ENCODE measurements at places on chromosomes 3 and 15.

DNA sequence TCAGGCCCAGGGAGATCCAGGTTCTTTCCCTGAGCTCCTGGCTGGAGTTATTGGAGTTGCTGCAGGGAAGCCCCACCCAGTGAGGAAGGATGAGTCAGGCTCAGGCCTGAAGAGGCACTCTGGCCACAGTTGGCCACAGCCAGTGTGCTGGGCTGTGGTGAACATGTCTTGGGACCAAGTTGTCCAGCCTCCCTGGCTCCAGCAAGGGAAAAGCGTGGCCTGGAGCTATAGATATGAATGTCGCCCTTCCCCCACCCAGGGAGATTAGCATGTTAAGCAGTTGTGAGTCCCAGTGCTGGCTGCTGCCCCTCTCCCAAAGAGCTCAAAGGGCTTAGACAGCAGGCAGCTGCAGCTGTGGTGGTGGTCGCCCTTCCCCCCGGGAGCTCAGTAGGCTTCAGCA is 963.2 kb downstream of the ROBO2 start:
- no peak for DNase-seq

GRCh38 chr3:43874290-43874689 is 183.6 kb downstream of the ABHD5 start:
- DNase-seq: no peak

DNA sequence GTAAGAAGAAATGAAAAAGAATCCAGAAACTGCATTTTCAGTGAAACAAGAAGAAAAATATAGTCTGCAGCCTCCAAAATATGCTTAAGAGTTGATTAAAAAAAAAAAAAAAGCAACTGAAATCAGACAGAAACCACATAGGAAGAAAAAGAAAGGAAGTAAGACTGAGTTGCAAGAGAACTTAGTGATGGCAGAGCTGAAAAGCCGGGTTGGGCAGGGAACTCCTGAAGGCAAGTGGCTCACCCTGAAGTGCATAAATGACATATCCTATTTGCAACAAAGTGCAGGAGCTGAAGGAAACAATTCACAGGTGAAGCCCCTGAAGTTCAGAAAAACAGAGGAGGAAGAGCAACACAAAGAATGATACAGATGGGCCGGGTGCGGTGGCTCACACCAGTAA is 108.8 kb upstream of the SLC25A36 start:
- DNase-seq: no peak

- DNase-seq: no peak
Measured at GRCh38 chr15:81516461-81516860, 142.4 kb upstream of the TMC3 start.

GRCh38 chr15:89829616-89830440 is 15.2 kb upstream of the ANPEP start:
- no peak for DNase-seq

GRCh38 chr3:180280555-180280954 is 243.8 kb upstream of the PEX5L start:
- no peak for DNase-seq

GRCh38 chr3:6965881-6966280 is 105.0 kb downstream of the GRM7 start:
- DNase-seq: no peak

DNA sequence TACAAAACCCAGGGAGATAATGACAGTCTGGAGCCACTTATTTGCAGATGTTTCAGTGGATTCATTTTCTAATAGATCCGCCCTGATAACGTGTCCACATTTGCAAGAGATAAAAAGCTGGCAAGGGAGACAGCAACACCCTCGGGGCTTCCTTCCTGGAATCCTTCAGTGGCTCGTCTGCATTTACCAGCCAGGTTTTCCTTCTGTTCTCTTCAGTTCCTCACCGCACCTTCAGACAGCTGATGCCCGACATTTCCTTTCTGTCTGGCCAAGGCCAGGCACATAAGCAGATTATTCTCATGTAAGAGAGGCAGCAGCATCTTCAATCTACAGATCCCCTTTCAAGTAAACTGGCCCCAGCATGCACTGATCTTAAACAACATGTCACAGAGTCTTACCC is 56.2 kb upstream of the SPATA12 start:
- DNase-seq: no peak

DNA sequence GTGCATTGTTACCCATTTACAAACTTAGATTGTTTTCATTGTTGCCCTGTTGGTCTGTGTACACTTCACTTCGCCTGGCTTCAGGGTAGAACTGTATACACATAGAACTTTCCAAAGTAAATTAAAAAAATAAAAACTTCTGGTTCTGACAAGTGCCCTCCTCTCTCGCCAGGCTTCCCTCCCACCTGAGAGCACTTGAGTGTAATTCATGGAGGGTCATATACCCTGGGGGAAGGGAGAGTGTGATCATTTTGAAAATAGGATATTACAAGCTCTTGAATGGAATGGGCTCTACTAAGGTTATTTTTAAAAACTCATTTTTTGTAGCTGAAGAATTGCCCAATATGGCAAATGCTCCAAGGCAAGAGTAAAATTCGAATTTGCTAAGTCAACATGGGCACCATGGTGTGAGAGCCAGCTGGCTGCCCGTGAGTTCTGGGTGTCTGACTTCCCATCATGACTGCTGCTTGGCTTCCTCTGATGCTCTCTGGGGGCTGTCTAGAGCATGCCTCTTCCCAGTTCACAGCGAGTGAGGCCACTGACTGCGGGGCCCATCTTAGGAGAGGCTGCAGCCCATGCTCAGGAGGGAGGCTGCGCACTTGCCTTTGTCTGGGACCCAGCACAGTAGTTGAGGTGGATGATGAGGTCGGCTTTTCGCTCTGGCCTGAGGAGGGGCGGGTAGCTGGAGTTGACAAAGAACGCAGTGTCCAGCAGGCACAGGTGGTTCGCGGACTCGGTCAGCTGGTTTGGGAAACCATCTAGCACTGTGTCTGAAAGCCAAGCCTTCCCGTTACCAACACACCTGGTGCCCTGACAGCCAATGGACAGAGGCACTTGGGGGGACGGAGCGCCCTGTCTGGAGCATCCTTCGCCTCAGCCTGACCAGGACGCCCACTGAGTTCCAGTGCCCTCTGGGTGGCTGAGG is 13.1 kb upstream of the EHD4 start:
- no peak for DNase-seq

DNA sequence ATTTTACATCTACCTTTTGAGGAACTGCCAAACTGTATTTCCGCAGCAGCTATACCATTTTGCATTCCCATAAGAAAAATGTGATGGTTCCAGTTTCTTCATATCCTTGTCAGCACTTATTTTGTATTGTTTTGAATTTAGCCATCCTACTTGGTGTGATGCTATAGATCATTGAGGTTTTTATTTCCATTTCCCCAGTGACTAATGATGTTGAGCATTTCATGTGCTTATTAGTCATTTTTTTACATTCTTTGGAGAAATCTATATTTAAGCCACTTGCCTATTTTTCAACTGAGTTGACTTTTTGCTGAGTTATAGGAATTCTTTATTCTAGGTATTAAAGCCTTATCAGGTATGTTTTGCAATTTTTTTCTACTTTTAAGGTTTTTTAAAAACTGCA is 347.6 kb upstream of the RARB start:
- DNase-seq: no peak

GRCh38 chr15:89714775-89715174 is 24.2 kb downstream of the WDR93 start:
- no peak for DNase-seq

DNA sequence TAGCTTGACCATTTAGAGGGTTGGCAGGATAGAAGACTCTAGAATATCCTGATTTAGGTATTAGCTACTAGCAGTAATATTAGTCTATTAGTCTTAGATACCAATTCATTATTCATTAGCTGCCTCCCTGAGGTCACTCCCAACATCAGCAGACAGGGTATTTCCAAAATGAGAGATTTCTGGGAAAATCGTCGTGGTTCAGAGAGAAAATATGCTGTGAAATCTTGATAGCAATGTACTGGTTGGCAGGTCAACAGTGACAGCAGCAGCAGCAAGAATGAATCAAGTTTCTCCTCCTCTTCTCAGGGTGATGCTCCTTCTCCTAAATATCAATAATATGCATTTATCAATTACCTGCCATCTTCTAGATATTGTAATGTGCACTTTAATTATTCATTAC is 41.3 kb upstream of the ROBO1 start:
- no peak for DNase-seq

DNA sequence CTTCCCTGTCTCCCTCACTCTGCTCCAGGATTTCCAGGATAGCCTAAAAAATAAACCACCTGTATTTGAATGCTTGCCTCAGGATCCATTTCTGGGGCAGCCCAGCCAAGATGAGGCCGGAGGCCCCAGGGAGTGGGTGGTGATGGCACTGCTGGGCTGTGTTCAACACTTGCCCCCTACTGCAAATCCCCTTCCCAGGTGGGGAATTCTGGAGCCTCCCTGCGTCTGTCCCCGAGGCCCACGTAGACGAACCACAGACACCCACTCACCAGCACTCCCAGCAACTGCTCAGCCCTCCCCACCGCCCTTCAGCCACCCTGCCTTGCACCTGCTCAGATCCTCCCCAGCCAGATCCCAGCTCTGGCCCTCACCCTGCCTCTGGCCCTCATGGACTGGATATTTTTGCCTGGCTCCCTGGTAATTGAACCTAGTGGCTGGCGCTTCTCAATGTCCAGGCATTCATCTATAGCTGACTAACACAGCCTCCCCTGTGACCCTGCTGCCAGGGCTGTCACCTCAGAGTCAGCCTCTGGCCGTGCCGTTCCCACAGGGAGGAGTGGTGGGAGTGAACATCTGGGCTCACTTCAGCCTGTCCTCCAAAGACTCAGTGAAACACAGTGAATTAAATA is 17.1 kb upstream of the EPB42 start:
- DNase-seq: no peak

- DNase-seq: no peak
Measured at GRCh38 chr3:61378311-61378710, 127.1 kb upstream of the FHIT start.

DNA sequence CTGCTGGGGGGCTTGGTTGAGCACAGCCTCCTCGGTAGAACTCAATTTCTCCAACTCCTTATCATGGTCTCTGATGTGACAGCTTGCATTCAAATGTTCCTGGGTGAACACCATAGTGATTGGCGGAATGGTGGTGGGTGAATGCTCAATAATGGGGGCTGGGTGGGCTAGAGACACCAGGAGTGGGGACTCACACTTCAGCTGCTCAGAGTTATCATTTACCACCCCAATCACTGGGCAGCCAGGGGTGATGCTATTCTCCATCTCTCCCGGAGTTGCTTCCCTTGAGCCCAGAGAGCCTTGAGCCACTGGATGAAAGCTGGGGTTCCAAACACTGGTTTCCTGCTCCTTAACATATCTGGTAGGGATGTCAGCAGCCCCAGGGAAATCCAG is 88.7 kb downstream of the DHX30 start:
- DNase-seq: no peak

DNA sequence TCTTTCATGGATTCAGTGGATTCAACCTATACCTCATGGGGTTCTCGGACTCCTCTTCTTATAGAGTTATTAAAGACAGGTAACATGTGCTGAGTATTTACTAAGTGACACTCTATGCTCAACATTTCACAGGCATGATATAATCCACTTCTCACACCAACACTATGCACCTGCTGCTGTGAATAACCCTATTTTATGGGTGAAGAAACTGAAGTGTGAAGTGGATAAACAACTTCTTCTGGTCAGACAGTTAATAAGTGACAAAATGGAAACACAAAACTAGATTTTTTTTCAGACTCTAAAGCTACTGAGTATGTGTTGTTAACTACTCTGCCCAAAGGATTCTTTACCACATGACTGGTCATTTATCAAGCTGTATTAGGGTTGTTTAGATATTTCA is 403.5 kb downstream of the DIPK2A start:
- no peak for DNase-seq

- DNase-seq: no peak
Measured at GRCh38 chr15:55110446-55110845, 86.3 kb downstream of the RSL24D1 start.

DNA sequence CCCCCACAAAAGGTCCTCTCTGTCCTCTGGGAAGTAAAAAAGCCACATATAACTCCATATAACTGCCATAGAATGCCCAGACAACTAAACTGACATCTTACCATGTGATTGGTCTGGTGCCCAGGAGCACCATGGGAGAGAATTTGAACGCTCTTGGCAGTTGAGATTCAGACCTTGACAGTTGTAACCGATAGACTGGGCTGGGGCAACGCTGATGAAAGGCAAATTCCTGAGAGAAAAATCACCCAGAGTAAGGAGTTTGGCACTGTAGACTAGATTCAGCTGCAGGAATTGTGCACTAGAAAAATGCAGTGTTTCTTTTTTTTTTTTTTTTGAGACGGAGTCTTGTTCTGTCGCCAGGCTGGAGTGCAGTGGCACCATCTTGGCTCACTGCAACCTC is 240.5 kb downstream of the SOX2 start:
- no peak for DNase-seq

- no peak for DNase-seq
Measured at GRCh38 chr15:79025201-79025600, 65.4 kb downstream of the RASGRF1 start.

GRCh38 chr3:69082361-69082760 is 2.2 kb upstream of the UBA3 start:
- no peak for DNase-seq

DNA sequence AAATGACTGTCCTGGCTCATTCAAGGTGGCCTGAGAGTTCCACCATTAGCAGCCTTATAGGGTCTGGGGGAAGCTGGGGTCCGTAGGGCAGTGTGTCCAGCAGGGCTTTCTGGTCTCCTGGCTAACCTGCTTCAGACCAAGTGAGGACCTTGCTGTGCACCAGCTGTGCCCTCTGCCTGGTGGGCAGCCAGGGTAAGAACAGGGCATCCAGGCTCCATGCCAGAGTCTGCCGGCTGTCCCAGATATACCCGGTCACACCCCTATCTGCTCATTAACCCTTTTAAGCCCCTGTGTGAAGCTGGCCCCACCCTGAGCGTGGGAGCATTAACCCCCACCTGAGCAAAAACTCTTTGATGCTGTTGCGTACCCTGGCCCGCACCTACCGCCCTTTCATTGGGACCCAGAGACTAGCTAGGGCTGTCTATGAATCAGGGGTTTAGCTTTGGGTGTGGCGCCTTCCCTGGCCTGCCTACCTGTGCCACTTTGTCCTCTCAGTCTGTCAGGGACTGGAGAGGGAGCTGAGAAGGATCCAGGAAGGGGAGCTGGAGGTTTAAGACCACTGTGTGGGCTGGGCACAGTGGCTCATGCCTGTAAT is 17.6 kb downstream of the SEMA3F start:
- no peak for DNase-seq

GRCh38 chr3:85254738-85255137 is 295.9 kb downstream of the CADM2 start:
- DNase-seq: no peak

- DNase-seq: no peak
Measured at GRCh38 chr15:78104566-78105475, 12.5 kb downstream of the SH2D7 start.

All from activated T-helper 9 cell treated with anti-CD3 and anti-CD28 coated beads, Interleukin-2, amount 50 U/mL, for 16 hours (primary cell).